ENCODE measurements at places on chromosomes 3 and 15. TPM values are rescaled to one million over a fixed set of nuclear protein-coding genes. Genes with fewer than 3 reads are reported as not detected.

The CD200 gene
- 6.4 TPM for polyA plus RNA-seq

The LEKR1 gene
- 0.92 TPM for polyA plus RNA-seq

The MITF gene
- polyA plus RNA-seq, result 5.0 TPM

The SLCO3A1 gene
- polyA plus RNA-seq, result 41.0 TPM

The SNTN gene
- polyA plus RNA-seq, result 20.1 TPM

The MUSTN1 gene
- polyA plus RNA-seq, result 4.6 TPM

The TMEM45A gene
- polyA plus RNA-seq, result 7.8 TPM

The HHLA2 gene
- 1.8 TPM for polyA plus RNA-seq

The TYRO3 gene
- polyA plus RNA-seq, result 4.2 TPM

The ASB14 gene
- 0.12 TPM for polyA plus RNA-seq

The TMEM212 gene
- 1.5 TPM for polyA plus RNA-seq

The EEF1AKMT4 gene
- 12.2 TPM for polyA plus RNA-seq

The XCR1 gene
- 0.04 TPM for polyA plus RNA-seq

The TXNRD3 gene
- polyA plus RNA-seq, result 9.1 TPM

The KBTBD13 gene
- polyA plus RNA-seq, result 0.14 TPM

The NAALADL2 gene
- polyA plus RNA-seq, result 0.88 TPM

The AHSG gene
- not detected for polyA plus RNA-seq

The TRPC1 gene
- polyA plus RNA-seq, result 3.9 TPM

The SMCO1 gene
- not detected for polyA plus RNA-seq

The GHSR gene
- polyA plus RNA-seq, result 0.07 TPM

The GUCA1C gene
- not detected for polyA plus RNA-seq

The FSD2 gene
- polyA plus RNA-seq, result 0.08 TPM

The AQP9 gene
- polyA plus RNA-seq, result 329 TPM

The HYPK gene
- polyA plus RNA-seq, result 8.4 TPM

The SAXO2 gene
- 13.5 TPM for polyA plus RNA-seq

The GNB4 gene
- 6.3 TPM for polyA plus RNA-seq

The CCDC9B gene
- polyA plus RNA-seq, result 22.8 TPM

The GLDN gene
- polyA plus RNA-seq, result 6.2 TPM

The ALS2CL gene
- 58.5 TPM for polyA plus RNA-seq

The KIF15 gene
- polyA plus RNA-seq, result 0.65 TPM

The PLSCR5 gene
- polyA plus RNA-seq, result not detected

The RNF13 gene
- 117 TPM for polyA plus RNA-seq

The FHIT gene
- 2.6 TPM for polyA plus RNA-seq

The GOLGA6D gene
- polyA plus RNA-seq, result not detected

The HCN4 gene
- polyA plus RNA-seq, result 0.06 TPM

All from lung (tissue), 17 donors.